ENCODE measurements at places on chromosomes 3 and 15.

- peak; percentile 19 for ATAC-seq
Measured at GRCh38 chr15:82750831-82751180, 41.1 kb upstream of the AP3B2 start.

DNA sequence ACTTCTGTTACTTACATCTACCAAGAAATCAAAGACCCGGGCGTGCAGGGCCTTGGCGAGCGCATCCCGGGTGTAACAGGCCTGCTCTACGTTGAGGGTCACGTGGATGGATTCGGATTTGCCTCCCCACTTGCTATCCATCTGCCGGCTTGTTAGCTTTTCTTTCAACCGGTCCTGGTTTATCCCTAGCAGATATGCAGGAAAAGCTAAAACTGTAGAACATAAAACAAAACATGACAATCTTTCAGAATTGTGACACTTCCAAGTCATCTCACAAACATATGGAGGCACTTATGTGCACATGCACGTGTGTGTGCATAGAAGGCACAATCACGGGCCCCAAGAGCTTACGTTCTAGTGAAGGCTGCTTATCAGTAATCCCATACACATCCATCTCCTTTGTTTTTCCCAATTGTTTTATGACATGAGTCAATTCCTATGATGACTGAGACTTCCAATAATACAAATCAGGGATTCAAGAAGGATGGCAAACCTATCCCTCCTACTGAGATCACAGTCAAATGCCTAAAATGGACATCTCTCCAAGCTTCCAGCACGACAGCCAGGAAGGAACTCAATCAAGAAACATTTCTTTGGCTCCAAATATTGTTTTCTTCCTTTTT is 11.3 kb downstream of the LDHAL6B start:
- ATAC-seq: no peak

DNA sequence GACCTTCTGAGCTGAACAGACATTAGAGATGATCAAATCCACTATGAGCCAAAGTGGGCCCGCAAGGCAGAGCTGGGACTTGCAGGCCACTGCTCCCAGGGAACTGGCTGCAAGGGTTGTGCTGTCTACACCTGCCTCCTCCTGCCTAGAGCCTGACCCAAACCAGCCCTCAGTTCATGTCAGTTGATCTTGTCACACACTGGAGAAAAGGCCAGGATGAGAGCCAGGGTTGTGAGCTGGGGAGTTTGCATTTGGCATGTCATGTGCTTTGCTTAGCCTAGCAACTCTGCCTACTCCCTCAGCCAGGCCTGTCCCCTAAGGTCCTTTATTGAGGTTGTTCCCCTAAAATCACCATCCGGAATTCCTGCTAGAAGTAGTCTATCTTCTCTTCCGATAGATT is 67.8 kb downstream of the RAB11A start:
- ATAC-seq: no peak

GRCh38 chr3:72031581-72031980 is 246.6 kb upstream of the PROK2 start:
- ATAC-seq: no peak

DNA sequence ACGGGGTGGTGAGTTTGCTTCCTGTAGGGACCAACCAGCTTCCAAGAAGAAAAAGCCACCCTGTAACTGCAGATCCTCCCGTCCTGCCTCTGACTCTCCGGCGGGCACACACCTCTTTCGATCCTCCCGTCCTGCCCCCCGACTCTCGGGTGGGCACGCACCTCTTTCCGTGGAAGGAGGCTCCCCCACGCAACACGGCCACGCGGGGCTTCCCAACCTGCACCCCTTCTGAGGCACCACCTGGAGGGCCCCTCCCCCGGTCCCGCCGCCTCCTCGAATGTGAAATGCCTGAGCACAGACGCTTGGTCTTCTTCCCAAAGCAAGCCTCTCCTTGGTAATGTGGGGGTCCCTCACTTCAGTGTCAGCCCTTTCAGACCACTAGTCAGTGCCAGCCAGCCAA is 7.3 kb downstream of the ADAMTS17 start:
- ATAC-seq: no peak

DNA sequence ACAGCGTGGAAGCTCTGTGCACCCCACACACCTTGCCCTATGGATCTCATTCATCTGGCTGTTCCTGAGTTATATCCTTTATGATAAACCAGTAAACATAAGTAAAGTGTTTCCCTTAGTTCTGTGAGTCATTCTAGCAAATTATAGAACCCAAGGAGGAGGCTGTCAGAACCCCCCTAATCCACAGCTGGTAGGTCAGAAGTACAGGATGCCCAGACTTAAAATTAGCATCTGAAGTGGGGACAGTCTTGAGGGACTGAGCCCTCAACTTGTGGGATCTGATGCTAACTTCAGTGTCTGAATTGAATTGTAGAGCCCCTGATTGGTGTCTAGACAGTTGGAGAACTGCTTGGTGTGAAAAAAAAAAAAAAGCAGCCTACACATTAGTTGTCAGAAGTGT is 75.1 kb downstream of the B3GNT5 start:
- ATAC-seq: no peak

Data from activated CD4-positive, CD25-positive, alpha-beta regulatory T cell treated with anti-CD3 and anti-CD28 coated beads, Interleukin-2, amount 50 U/mL, for 24 hours (primary cell).